Stimulated activated CD8-positive, alpha-beta memory T cell treated with anti-CD3 and anti-CD28 coated beads, Interleukin-4, amount 100 ng/mL, for 4 hours (primary cell): ENCODE measurements at places on chromosomes 4 and X.

DNA sequence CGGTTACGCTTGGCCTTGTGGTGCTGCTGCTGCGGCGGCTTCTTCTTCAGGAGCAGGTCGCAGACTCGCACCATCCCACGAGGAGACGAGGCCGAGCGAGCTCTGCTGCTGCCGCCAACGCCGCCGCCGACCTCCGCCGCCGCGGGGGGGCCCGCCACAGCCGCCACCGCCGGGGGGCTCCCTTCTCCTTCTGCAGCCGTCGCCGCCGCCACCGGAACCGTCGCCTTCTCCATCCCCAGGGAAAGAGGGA is 237 bp downstream of the ANKRD17 start:
- no peak for DNase-seq

DNA sequence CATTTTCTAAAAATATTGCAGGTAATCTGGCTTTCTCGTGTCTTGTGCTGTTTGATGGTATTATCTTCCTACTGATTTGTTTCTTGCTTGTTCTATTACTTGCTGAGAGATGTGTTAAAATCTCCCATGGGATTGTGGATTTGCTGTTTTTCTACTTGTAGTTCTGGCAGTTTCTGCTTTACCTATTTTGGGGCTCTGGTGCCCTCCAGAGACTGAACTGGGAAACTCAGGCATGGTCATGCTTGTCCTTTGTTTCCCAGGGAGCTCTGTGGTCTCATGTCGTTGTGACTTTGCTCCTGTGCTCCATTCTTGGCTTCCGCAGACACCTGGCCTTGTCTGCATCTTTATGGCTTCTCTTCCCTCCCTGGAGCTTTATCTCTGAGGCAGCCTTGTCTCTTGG is 39.5 kb downstream of the NSD2 start:
- DNase-seq = no peak

GRCh38 chrX:70509078-70509477 is 64.4 kb downstream of the DLG3 start:
- DNase-seq = no peak

- DNase-seq = no peak
Measured at GRCh38 chr4:38759113-38759789, 23.5 kb downstream of the TLR10 start.

GRCh38 chrX:2824886-2825285 is 3.8 kb upstream of the GYG2 start:
- DNase-seq = no peak
